ENCODE measurements at places on chromosomes 2 and 18.

GRCh38 chr2:130785466-130786055 lies 30.2 kb downstream of the AMER3 start:
- DNase-seq: no peak

DNA sequence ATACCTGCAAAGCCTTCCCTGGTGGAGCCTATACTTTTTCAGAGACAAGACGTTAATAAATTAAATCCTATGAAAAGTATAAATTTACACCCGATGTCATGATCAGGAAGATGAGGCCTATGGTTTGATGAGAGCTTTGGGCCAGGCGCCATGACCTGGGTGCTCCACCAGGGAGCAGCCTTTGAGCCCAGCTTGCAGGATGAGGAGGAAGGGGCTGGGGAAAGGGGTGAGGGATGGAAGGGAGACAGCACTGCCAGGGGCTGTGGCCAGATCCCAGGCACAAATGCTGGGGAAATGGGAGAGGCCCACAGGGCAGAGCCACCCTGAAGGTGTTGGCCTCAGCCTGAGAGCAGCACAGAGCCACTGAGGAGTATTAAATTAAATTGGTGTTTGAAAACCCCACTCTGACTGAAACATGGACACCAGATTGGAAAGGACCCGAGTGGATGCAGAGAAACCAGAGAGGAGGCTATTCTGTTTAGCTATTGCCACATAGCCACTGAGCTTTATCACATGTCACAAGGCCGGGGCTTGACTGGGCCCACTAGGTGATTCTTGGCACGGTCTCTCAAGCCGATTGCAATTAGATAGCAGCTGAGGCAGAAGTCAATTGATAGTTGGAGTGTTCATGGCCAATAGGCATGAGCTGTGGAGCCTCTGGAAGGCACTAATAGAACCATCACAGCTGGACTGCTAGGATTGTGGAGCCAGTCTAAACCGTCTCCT lies 9.6 kb upstream of the FAHD2A start:
- no peak for DNase-seq

DNA sequence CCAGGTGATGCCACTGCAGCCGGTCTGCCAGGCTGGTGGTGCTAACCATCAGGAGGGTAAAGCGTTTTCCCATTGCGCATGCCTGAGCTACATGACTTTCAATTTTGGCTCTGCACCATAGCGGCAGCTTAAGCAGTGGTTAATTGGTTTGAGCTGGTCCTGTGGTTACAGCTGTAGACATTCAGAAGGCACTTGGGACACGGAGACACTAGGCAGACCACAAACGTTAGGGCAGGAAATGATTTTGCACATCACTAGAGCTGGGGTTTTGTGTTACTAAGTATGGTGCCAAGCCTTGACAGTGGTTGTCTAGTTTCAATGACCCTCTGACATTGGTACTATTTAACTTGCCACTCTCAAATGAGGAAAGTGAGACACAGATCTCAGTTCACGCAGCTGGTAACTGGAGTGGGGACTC lies 28.9 kb upstream of the CNOT11 start:
- DNase-seq: peak; percentile 7

- no peak for DNase-seq
These were observed 2.8 kb upstream of the DIPK1C start for GRCh38 chr18:74459889-74460288.

DNA sequence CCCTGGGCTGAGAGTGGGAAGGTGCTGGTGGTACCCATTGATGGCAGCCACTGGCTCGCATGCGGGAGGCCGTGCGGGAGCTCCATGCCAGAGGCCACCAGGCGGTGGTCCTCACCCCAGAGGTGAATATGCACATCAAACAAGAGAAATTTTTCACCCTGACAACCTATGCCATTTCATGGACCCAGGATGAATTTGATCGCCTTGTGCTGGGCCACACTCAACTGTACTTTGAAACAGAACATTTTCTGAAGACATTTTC lies 12.9 kb upstream of the UGT1A1 start:
- DNase-seq: no peak

DNA sequence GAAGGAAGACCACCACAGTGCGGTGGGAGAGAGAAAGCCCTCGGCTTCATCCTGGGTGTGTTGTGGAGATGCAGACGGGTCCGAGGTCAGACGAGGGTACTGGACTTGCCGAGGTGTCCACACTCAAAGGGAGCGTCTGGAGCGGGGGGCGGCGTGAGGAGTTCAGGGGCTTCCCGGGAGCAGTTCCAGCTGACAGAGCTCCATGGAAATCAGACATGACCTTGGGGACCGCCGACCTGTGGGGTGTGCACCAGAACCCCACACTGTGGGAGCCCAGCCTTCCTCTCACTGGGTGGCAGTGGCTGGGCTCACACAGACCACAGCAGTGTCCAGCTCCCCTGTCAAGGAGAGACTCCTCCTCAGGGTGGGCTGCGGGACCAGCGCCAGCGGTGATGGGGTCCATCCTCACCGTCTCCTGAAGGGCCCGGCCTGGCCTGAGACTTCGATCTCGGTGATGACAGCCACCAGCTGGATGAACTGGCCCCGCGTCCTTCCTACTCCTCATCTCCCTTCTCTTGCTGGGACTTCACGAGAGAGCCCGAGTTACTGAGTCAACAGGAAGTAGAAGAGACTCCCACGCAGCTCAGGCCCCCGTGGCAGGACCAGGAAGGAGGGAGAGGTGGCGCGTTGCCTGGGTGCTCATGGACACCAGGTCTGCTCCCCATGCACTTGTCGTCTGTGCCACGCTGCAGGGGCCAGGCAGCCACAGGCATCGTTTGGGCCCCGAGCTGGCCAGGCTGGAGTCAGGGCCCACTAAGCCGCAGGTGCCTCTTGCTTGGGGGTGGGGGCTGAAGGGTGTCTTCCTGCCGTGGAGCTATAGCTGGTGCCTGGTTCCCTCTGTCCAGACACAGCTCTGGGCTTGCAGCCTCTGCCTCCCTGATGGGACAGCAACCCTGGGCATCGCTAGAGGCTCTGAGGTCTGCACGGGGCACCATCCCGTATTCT lies 101.9 kb upstream of the CTDP1 start:
- DNase-seq: peak; percentile 41

DNA sequence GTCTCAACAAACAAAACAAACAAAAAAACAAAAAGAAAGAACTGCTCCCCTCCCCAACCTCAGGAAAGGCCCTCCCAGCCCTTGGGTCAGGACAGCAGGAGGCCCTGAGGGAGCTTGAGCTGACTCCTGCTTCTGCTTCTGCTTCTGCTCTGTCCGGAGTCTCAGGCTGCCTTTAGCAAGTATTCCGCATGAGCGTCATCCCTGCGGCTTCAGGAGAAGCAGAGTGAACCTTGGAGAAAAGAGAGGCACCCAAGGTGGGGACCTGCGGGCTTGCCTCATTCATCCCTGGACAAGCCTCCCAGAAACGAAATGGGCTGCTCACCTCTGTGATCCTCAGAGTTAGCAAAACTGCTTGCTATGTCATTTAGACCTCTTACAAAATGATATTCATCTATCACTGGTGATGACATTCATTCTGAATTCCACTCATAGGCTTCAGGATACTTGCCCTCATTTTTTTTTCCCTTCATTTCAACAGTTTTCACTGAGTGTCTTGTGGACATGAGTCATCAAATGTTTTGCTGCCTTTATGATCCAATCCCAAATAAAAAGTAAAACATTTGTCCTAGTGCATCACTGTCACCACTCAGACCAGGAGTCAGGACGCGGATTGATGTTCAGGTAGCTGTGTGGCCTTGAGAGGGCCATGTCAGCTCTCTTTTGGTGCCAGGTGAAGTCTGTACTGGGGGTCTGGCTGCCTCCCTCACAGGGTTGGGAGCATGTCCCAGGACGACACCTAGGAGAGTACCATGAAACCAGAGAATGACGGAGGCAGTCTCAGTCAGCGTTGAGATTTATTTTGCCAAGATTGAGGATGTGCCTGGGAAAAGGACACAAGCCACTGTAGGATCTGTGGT lies 51.7 kb downstream of the IMPA2 start:
- DNase-seq: peak; percentile 81

GRCh38 chr2:1910592-1911246 lies 166.4 kb upstream of the PXDN start:
- DNase-seq: no peak

DNA sequence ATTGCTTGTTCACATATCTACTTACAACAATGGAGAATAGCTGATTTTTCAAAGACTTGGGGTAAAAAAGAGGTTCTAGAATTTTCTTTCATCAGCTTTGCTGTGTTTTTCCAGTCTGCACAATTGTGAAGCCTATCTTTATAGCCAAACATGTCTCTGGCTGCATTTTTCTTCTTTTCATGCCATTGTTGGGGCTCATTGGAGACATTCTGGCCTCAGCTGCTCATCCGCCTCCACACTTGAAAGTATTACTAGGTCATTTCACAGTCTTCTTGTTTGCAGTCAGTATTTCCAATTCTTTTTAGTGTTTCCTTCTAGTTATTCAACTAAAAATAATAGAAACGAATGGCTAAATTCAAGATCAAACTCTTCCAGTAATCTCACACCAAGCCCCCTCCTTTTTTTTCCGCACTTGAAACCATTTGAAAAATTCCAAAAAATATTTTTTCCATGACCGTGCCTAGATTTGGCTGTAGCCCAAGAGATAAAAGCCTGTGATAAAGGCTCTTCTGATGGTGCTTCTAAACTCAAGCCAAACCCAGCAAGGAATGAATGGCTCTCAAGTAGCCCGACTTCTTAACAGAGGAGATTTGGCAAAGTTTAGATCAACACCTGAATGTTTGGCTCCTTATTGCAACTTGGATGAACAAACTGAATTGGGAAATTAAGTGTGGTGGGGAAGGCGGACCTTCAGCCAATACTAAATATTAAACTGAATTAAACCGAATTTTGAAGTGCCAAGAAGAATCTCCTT lies 103.4 kb downstream of the NRP2 start:
- peak; percentile 24 for DNase-seq

DNA sequence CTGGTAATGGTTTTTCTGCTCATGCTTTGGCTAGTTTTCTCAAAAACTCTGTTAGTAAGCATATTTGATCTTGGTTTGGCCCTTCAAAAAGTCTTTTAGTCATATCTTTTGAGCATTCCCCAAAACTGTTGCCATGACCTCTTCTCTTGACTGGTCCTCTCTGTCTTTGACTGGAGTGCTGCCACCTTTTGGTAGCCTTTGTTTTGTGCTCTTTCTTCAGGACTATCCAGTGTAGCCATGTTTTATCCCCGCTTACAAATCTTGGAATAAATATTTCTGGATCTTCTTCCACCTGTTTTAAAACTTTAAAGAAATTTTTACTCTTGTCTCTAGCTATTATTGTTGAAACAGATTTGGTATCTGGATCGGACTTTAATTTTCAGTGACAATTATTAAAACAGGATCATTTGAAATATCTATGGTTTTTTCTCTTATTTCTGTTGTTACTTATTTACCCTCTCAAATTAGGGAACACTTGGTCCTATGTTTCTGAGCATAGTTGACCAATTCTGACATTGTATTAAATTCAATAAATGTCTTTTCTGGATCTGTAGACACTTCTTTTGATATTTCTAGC lies 965 bp upstream of the ELOA2 start:
- peak; percentile 11 for DNase-seq

- DNase-seq: no peak
These were observed 1343.5 kb downstream of the SUCLG1 start for GRCh38 chr2:83115606-83116005.

DNA sequence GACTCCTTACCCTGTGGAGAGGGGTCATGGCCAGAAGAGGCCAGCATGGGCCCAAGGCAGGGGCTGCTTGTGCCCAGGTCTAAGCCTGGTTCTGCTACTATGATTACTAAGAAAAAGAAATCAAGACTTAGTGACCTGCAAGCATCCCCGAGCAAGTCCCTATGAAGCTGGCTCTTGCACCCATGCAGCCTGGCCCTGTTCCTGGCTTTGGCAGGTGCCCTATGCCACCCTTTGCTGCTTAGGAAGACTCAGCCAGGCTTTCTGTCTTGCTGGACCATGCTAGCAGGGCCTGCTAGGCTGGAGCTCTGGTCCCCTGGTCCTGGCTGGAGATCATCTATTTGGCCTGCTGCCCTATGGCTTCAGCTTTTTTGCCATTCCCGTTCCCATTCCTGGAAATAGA lies 309.4 kb upstream of the EPAS1 start:
- DNase-seq: no peak

GRCh38 chr2:157056200-157056676 lies 201.3 kb upstream of the GALNT5 start:
- peak; percentile 85 for DNase-seq

DNA sequence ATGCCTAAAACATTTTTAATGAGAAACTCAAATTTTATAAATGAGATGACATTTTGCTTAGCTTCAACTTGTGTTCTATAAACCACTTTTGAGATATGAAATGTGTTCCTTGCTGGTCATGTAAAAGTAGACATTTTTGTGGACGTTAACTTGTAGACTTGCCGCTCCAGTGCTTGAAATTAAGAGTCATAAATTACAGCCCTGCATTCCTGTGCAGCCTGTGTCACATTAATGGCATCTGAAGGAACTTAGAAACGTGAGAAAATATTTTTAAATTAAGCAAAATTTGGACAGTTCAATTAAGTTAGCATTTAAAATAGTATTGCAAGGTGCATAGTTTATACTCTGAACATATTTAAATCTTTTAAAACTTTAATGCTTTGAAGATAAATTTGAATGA lies 98.3 kb upstream of the LDLRAD4 start:
- DNase-seq: no peak

Data from fibroblast of villous mesenchyme (primary cell).